ENCODE measurements at places on chromosomes 6 and 20.

DNA sequence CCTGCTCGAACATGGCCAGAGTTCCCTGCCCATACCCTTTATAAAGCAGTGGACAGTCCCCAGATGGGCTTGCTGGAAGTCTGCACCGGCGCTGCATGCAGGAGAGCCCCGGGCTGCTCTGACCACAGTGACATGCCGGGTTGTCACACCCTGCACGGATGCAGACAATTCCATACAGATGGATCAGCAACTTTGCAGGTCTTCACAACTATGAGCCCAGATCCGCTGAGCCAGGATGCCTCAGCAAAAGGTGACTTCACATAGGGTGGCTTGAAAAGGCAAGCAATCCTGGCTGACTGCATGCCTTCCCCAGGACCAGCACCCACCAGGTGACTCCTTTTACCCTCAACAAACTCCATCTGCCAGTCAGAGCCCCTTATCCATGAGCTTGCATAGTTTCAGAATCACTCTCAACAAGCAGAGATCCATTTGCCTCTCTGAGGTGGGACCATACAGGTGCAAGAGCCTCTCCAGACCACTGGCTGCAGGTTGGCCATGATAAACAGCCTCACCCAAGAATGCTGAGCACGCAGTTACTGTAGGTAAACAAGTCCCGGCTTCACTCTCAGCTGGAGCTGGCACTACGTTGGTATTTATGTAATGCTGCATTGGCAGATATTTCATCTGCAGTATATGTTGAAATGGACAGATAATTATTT, 183.0 kb upstream of the QKI start:
- no peak for DNase-seq

DNA sequence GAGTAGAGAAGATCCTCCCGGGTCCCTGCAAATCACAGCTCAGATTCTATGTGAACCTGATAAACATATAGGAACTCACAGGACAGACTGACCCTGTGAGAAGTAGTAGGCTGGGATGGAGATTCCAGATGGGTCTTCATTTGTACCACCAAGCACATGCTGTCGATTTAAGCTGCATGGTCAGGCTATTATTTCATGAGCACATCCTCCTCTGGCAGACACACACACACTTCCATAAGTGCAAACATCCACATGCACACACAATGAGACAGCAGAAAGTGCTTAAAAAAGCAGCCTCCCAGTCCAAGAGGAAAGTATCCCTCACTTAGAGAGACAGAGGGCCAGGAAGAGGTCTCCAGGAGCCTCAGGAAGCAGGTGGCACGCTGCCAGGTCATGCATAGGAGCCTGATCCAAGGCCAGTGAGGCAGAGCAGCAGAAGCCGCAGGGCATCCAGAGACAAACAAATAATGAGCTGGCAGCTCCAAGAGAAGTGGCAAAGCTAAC, 131.8 kb downstream of the UNC5CL start:
- peak; percentile 11 for DNase-seq

- no peak for DNase-seq
Measured at GRCh38 chr6:41077536-41077935, 4.8 kb downstream of the NFYA start.

GRCh38 chr6:2665146-2666070, 85.3 kb downstream of the MYLK4 start:
- DNase-seq, result no peak

DNA sequence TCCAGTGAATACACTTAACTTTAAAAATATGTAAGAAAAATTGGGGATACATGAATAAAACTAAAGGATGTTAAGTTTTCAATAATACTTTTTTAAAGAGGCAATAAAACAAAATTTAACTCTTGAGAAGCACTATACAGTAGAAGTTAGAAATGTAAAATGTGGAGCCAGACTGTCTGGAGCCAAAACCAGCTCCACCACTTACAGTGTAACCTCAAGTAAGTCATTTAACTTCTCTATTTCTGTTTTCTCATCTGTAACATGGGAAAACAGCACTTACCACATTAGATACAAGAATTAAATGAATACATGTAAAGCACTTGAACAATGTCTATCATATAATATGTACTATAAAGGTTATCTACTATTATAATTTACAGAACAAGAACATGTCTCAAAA, 6.7 kb downstream of the ATG5 start:
- no peak for DNase-seq
